Activated naive CD8-positive, alpha-beta T cell treated with anti-CD3 and anti-CD28 coated beads, Interleukin-2, amount 50 U/mL, for 24 hours (primary cell): ENCODE measurements at places on chromosomes 4 and X.

- DNase-seq: no peak
- no peak overlapping the region for H3K27ac ChIP-seq
Observed at GRCh38 chr4:100008048-100008447, 58.0 kb upstream of the H2AZ1 start.

GRCh38 chr4:86221002-86221401 lies 138.9 kb downstream of the MAPK10 start:
- no peak overlapping the region for H3K4me3 ChIP-seq
- no peaks in the 10 kb centered on the region for H3K4me1 ChIP-seq
- H3K36me3 ChIP-seq: no peaks in the 10 kb centered on the region

DNA sequence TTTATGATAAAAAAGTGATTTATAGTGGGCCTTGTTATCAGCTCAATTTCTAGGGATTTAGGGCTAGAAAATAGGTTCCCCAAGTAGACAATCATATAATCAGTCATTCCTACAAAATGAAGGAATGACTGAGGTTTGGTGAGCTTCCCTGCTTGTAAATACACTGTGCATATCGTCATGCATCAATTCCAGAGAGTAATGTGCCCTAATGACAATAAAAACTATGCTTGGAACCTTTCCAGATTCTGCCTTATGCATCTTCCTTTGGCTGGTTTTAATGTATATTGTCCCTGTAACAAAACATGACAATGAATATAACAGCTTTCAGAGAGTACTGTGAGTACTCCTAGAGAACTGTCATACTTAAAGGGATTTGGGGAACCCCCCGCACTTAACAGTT lies 1310.9 kb downstream of the PCDH7 start:
- H3K4me1 ChIP-seq: peaks cover 2% of the 10 kb centered on the region
- H3K36me3 ChIP-seq: no peaks in the 10 kb centered on the region
- no peak overlapping the region for H3K4me3 ChIP-seq
- no peak overlapping the region for H3K27ac ChIP-seq

DNA sequence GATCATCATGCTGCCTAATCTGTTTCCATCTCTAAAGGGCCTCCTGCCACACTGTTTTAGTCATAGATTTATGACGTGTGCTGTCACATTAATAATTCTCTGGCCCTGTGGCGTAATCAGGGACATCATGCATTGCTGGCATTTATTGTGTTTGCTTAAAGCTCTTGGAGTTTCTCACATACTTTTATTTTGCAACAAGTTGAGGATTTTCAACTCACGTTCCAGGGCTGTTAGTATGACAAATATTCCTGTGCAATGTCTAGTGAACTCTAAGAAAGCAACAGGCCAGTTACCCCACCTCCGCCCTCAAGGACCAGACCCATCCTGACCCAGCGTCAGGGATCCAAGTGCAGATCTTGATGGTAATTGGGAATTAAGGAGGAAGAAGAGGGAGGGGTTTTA lies 7.8 kb upstream of the PIGA start:
- H3K27ac ChIP-seq: no peak overlapping the region

- H3K27me3 ChIP-seq: peaks cover 3% of the 10 kb centered on the region
Observed at GRCh38 chrX:69109706-69110105, 55.5 kb downstream of the PJA1 start.

GRCh38 chrX:68090266-68090665 lies 343.0 kb downstream of the OPHN1 start:
- no peaks in the 10 kb centered on the region for H3K4me1 ChIP-seq
- H3K27me3 ChIP-seq: no peaks in the 10 kb centered on the region
- no peak for DNase-seq
- no peaks in the 10 kb centered on the region for H3K36me3 ChIP-seq

GRCh38 chr4:99201690-99202089 lies 17.4 kb downstream of the ADH6 start:
- H3K27me3 ChIP-seq: no peaks in the 10 kb centered on the region
- H3K36me3 ChIP-seq: no peaks in the 10 kb centered on the region
- no peak for DNase-seq
- H3K27ac ChIP-seq: no peak overlapping the region

DNA sequence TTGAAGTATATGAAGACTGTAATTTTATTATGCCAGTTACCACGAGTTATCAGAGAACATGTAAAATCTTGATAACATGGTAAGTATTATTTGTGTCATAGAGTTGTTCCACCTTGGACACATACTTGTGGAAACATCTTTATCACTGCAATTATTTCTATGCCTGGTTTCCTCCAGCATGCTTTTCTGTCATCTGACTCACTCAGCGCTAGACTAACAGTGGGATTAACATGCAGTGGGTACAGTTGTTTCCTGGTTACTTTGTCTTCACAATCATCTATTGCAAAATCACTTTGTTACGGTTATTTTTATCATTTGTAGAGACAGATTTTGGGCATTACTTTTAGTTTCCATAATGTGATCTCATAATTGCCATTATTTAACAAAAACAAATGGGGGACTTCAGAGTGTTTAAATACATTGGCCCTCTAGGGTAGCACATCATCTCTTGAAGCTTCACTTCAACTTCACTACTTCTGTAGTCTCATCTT lies at the start of gene STATH:
Gene STATH, plus strand, starts transcription at position 441 of the 491 bp plus-strand sequence. CDS start 2,472 bp downstream, outside the sequence.
- H3K36me3 ChIP-seq: no peaks in the 10 kb centered on the region
- no peak within 1 kb of the TSS for H3K27ac ChIP-seq
- H3K4me1 ChIP-seq: no peaks in the 10 kb centered on the region
- no peak within 1 kb of the TSS for H3K4me3 ChIP-seq
- H3K27me3 ChIP-seq: no peaks in the 10 kb centered on the region

GRCh38 chrX:139120760-139121159 lies 409.2 kb upstream of the FGF13 start:
- no peak overlapping the region for H3K4me3 ChIP-seq
- no peak for DNase-seq
- no peaks in the 10 kb centered on the region for H3K4me1 ChIP-seq
- peaks cover 4% of the 10 kb centered on the region for H3K27me3 ChIP-seq
- H3K36me3 ChIP-seq: no peaks in the 10 kb centered on the region

DNA sequence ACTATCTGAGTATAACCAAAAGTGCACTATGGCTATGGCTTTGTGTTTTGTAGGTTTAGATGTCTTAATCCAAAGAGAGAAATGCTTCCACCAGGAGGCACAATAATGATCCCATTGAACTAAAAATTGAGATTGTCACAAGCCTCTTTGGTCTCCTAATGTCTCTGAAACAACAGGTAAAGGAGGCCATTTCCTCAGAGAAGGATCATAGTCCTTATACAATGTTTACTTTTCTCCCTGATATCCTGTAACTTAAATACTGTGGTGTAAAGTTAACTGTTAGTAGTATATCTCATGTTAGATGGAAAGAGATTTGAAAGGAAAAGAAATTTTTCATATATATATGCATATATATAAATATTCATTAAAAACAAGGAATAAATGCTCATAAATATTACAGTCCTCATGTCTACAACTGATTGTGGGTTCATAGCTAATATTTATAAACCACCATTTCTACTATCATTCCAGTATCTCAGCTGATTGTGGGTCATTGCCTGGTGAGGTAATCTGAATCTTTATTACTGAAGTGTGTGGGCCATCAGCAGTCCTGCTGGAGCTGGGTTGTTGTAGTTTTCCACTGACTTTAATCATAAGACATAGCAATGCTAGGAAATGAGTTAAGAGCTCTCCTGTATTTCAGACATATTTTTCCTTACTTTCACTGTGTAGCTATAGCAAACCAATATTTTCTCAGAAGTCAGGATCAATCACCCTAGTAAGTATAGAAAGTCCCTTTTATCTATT lies 1230.4 kb downstream of the PCDH18 start:
- no peak overlapping the region for H3K4me3 ChIP-seq
- no peaks in the 10 kb centered on the region for H3K4me1 ChIP-seq
- no peaks in the 10 kb centered on the region for H3K27me3 ChIP-seq
- H3K36me3 ChIP-seq: no peaks in the 10 kb centered on the region
- no peak overlapping the region for H3K27ac ChIP-seq
- no peak for DNase-seq

DNA sequence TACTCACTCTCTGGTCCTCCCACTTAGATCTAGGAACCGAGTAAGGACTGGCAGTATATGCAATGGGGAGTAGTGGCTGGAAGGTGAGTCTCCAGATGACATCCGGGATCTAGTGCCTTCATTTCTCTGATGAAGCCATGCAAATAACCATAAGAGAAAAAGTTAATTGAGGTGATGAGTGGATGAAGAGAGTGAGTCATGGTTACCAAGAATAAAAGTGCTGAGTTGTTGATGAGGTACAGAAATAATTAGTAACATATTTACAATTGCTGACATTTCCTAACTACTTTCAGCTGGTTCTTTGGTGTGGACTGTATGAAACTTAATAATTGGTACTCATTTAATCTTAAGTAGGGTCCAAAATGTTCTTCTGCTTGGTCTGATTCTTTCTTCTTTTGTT lies 146.7 kb upstream of the PITX2 start:
- no peaks in the 10 kb centered on the region for H3K36me3 ChIP-seq
- no peak overlapping the region for H3K27ac ChIP-seq
- no peaks in the 10 kb centered on the region for H3K27me3 ChIP-seq
- H3K4me3 ChIP-seq: no peak overlapping the region
- no peaks in the 10 kb centered on the region for H3K4me1 ChIP-seq
- DNase-seq: no peak
